NCI-H510A (cell line): ENCODE measurements at places on chromosomes 6 and 20.

GRCh38 chr6:151701911-151702562 is 105.4 kb upstream of the ESR1 start:
- DNase-seq, result no peak

GRCh38 chr6:107115695-107116327 is 496 bp upstream of the BEND3 start:
- peak; percentile 40 for DNase-seq

DNA sequence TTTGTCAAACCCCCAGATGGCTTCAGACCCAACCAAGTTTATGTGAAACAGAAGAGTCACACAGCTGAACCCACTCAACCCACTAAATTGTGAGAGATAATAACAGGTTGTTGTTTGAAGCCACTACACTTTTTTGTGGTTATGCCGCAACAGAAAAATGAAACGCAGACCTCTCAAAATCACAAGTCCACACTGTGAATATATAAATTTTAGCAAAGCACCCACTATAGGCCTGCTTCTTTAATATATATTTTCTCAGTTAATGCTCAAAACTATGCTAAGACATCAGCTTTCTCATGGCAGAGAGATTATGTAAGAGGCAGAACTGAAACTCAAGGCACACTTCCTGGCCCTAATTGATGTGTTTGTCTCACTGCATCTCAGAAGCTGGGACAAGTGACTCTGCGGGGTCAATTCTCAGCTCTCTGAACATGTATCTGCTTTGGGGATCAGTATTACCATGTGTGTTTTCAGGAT is 27.7 kb downstream of the MAP3K5 start:
- DNase-seq, result no peak

DNA sequence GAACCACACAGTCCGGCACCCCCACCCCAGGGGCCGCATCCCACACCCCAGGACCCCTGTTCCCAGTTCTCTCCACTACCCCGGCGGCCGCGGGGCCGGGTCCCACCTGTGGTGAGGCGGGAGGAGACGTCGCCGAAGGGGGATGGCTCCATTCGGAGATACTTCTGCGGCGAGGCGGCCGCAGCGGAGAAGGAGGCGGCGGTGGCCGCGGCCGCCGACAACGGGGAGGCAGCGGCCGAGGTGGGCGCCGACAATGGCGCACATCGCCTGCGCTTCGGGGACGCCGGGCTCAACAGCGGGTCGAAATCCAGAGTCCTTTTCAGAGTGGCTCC is 723 bp downstream of the AKIRIN2 start:
- no peak for DNase-seq

DNA sequence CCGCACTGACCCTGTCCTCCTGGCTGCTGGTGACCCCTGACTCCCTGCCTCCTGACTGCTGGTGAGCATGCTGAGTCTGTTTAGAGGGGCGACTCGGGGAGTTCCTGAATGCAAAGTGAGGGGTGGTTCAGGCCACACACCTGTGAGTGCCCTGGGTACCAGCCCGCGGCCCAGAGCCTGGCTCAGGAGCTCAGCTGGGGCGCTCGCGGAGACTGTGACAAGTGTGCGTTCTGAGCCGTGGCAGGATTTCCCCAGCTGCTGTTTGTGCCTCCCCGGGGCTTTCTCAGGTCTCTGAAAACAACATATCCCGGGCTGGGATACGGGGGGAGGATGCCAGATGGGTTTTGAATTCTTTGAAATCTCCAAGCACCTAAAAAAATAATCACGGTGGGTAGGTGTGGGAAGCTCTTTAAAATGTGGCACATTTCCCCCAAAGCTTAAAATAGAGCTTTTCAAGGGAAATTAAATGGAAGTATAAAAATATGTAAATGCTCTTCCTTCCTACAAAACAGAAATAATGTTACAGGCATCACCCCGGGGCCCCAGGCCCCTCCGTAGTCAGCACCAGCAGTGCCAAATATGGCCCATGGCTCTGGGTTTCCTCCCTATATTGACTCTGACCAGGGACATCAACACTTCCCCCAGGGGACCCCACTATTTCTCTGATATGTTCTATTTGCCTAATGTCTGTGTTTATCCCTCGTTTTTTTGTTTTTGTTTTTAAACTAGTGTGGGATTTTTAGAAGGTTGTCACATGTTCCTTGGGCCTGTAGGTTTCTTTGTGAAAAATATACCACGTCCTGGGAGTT is 49.9 kb upstream of the TAGAP start:
- no peak for DNase-seq

- no peak for DNase-seq
Measured at GRCh38 chr6:138622967-138623366, 123.7 kb upstream of the NHSL1 start.

DNA sequence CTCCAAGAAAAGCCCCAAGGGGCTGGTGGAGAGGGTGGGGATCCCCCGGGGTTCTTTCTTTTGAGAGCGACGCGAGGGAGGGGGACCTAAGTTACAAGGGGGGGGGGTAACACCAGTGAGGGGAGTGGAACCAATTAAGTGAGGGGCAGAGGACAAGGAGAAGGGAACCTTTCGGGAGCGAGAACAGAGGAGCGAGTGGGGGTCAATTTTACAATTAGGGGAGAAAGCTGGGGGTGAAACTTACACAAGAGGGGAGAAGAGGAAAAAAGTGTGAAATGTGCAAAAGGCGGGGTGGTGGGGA is 548 bp downstream of the SALL4 start:
- no peak for DNase-seq

DNA sequence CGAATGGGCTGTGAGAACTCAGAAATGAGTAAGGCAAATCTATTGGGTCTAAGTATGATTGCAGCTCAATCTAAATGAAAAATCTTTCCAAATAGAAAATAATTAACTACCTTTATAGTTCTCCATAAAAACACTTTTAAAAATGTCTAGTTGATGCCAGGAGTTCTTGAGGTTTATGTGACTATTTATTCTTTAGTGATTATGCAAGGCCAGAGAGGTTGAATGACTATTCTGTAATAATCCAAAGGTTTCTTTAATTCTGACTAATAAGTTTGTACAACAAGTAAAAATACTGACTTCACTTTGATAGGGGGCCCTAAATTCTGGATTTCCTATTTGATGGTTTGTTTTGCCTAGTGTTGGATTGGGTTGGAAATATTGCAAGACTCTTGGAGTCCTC is 461.2 kb downstream of the EPM2A start:
- DNase-seq, result no peak

DNA sequence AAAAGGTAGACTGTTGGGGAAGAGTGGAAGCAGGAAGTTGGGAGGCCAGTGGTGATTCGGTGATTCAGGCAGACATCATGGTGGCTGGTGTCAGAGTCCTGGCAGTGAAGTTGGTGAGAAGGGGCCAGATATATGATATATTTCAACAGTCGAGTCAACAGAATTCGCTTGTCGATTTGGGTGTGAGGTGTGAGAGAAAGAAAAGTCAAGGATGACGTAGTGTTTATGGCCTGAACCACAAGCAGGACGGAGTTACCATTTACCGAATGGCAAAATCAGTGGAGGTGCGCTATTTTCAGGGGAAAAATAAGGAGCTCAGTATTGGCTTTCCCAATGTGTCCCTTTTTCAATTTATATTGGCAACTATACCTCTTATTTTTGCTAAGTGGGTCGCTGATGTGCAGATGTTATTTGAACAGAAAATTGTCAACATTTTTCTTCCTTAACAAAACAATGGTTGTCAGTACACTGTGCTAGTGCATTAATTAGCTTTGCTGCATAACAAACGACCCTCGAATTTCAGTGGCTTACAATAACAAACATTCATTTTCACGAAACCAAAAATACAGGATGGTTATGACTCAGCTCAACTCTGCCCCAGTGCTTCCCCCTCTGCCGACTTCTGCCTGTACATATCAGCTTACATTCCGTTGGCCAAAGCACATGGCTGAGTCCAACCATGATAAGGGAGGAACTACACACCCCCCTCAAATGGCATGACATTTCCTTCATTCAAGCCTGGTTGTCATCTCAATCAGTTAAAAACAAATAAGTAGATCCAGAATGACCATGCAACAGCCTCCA is 255.0 kb upstream of the ZFP64 start:
- DNase-seq, result no peak

GRCh38 chr6:15791448-15792181 is 128.8 kb upstream of the DTNBP1 start:
- no peak for DNase-seq

GRCh38 chr20:32609111-32609773 is 24.1 kb upstream of the NOL4L start:
- no peak for DNase-seq

DNA sequence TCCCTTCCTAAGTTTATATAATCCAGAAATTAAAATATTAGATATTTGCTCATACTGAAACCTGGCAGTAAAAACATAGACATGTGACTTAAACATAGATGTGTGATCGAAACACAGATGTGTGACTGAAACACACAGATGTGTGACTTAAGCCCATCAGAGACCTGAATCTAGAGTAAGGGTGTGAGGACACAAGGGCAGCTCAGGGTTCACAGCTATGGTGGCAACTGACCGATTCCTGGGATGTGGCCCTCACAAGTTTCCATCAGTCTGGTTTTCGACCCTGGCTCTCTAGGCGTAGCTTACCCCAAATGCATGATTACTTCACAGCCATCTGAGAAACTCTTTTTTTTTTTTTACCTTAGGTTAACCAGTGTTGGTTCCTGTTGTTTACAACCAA is 137.0 kb downstream of the NRN1 start:
- DNase-seq, result no peak

DNA sequence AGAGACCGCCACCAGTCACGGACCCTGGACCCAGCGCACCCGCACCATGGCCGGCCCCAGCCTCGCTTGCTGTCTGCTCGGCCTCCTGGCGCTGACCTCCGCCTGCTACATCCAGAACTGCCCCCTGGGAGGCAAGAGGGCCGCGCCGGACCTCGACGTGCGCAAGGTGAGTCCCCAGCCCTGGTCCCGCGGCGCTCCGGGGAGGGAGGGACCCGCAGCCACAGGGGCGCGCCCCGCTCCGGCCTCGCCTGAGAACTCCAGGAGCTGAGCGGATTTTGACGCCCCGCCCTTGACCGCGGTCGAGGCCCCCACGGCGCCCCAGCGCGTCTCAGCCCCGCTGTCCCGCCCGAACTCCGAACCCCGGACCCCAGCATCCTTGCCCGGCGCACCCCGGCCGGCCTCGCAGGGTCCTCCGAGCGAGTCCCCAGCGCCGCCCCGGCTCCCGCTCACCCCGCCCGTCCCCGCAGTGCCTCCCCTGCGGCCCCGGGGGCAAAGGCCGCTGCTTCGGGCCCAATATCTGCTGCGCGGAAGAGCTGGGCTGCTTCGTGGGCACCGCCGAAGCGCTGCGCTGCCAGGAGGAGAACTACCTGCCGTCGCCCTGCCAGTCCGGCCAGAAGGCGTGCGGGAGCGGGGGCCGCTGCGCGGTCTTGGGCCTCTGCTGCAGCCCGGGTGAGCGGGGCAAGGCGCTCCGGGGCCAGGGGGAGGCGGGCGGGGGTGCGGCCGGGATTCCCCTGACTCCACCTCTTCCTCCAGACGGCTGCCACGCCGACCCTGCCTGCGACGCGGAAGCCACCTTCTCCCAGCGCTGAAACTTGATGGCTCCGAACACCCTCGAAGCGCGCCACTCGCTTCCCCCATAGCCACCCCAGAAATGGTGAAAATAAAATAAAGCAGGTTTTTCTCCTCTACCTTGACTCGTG is at the start of gene OXT:
Gene OXT, plus strand, starts transcription at position 11 of the 920 bp plus-strand sequence. Its CDS starts 36 bp downstream, at position 47.
- DNase-seq, result no peak

- DNase-seq, result no peak
Measured at GRCh38 chr20:57662456-57663240, 42.4 kb upstream of the ZBP1 start.

- DNase-seq, result peak; percentile 8
Measured at GRCh38 chr6:131652472-131652871, 15.4 kb downstream of the ENPP3 start.

DNA sequence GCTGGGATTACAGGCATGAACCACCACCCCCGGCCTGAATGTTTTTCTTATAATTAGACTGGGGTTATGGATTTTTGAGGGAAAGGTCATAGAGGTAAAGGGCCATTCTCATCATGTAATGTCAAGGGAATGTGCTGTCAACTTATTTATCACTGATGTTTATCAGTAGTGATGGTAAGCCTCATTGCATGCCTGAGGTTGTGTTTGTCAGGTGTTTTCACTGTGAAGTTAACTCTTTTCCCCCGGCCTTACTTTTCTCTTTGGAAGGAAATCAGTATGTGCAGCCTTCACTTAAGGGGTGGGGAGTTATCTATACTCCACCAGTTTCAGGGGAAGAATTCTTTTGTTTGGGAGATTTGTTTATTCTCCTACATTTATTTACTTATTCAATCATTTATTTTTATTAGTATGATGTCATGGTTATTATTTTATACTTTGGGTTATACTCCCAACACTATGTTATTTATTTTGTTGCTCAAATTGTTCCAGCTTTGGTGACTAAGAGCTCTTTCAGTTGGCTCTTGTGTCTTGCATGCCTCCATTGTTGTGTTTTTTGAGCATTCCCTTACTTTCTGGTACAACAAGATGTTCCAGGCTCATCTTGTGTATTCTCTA is 2.8 kb upstream of the SLC17A5 start:
- no peak for DNase-seq

- DNase-seq, result no peak
Measured at GRCh38 chr6:111601886-111602285, 3.8 kb downstream of the TRAF3IP2 start.

DNA sequence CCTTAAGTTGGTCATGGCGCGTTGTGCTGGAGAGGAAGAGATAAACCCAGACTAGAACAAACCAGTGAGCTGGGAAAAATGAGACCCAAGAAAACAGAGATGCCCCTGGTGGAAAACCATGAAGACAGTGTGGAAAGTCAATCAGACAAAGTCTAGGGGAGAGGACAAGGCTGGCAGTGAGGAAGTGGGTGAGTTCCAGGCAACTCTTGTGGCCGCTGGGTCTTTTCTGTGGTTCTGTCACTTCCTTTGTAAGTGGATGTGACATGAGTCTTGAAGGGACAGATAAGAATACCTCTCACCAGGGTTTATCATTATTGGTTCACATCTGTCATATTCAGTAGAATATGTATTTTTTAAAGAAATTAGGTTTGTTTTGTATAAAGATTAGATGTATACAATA is 738.4 kb downstream of the DHX35 start:
- no peak for DNase-seq

DNA sequence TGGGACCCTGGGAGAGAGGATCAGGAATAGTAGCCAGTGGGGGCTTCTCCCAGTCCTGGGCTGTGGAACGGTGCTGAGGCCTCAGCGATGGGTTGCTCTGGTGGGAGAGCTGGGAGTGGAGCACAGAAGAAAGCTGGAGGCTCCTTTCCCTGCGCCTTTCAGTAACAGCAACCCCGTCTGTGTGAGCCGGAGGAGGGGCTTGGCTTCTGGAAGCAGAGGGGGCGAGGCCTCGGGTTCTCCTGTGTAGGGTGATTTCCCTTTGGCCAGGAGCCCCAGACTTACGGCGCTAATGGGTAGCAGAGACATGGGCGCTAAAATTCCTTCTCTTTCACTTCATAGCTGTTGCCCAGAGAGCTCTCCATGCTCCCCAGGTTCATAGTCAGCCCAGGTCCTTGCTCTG is 55.0 kb downstream of the DAAM2 start:
- no peak for DNase-seq

- no peak for DNase-seq
Measured at GRCh38 chr6:37491171-37491829, 8.4 kb downstream of the CCDC167 start.

- no peak for DNase-seq
Measured at GRCh38 chr6:26012061-26012460, 49.5 kb downstream of the TRIM38 start.

- peak; percentile 22 for DNase-seq
Measured at GRCh38 chr6:40845553-40845952, 193.5 kb downstream of the UNC5CL start.

- no peak for DNase-seq
Measured at GRCh38 chr6:122977180-122977579, 18.9 kb upstream of the CLVS2 start.

- DNase-seq, result no peak
Measured at GRCh38 chr20:4455301-4455701, 266.4 kb upstream of the PRND start.
